ENCODE measurements at places on chromosomes 1 and 21. TPM values are rescaled to one million over a fixed set of nuclear protein-coding genes. Genes with fewer than 3 reads are reported as not detected.

Gene GSTM1
- not detected for total RNA-seq

Gene CELA2A
- 0.36 TPM for total RNA-seq

Gene CASQ2
- total RNA-seq: 0.92 TPM

Gene SLAMF9
- 0.28 TPM for total RNA-seq

Gene GUCA2B
- total RNA-seq: not detected

Gene CFHR2
- not detected for total RNA-seq

Gene TMEM240
- not detected for total RNA-seq

GRCh38 chr21:36663033-36663855, 35.7 kb upstream of the SIM2 start:
- peak; percentile 35 for ATAC-seq

- ATAC-seq: no peak
Measured at GRCh38 chr1:7379441-7379971, 391.6 kb upstream of the VAMP3 start.

DNA sequence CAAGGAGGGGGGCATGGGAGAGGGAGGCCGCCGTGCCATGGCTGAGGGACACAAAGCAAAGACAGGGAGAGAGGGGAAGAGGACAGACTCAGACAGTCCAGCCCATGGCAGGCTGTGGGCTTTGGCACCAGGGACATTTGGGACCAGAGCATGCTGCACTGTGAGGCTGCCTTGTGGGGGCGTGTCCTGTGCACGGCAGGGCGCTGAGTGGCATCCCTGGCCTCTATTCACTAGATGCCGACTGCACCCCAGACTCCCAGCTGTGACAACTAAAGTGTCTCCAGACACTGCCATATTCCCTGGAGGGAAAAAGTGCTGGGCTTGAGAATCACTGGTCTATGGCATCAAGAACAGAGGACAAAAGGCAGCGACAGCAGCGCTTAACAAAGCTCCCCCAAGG, 18.6 kb upstream of the PRDM15 start:
- no peak for ATAC-seq

DNA sequence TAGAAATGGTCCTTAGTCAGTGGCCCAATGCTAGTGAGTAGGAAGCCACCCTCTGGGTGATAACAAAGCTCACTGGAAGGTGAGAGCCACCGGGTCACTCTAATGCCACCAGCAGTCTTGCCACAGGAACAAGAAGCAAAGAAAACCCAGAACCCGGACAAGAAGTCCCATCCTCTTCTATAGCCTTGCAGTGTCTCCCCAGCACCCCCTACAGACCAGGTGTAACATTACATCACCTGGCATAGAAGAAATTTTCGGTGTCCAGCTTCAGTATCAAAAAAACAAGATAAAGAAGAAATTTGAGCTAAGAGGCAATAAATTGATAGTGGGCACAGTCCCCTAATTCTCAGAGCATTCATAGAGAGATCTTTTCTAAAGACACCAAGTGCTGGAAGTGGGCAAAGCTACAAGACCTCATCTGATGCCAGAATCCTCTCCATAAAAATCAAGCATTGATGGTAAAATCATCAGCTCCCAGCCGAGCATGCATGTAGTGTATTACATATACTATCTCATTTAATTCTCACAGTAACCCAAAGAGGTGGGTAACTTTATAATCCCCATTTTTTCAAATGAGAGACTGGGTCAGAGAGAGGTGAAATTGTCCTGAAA, 491.0 kb downstream of the MATN1 start:
- no peak for ATAC-seq

GRCh38 chr1:202694314-202694713, 15.9 kb downstream of the SYT2 start:
- ATAC-seq: no peak

DNA sequence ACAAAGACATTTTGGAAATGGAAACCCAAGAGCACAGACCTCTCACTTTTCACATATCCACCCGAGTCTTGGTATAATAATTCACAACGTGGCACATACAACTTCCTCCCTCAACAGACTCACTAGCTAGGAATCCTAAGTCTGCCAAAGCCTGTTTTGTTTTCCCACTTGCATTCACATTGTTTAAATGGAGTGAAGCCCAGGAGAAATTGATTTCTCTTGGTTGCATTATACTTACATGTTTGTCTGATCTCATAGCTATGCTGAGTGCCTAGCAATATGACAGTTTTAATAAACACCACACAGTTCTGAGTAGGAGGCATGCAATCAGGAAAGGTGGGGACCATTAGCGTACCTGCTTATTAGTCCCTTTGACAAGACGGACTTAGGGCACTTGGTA, 348.6 kb upstream of the ADGRL4 start:
- ATAC-seq: no peak

GRCh38 chr1:67869233-67869632, 36.0 kb upstream of the GNG12 start:
- ATAC-seq: no peak

DNA sequence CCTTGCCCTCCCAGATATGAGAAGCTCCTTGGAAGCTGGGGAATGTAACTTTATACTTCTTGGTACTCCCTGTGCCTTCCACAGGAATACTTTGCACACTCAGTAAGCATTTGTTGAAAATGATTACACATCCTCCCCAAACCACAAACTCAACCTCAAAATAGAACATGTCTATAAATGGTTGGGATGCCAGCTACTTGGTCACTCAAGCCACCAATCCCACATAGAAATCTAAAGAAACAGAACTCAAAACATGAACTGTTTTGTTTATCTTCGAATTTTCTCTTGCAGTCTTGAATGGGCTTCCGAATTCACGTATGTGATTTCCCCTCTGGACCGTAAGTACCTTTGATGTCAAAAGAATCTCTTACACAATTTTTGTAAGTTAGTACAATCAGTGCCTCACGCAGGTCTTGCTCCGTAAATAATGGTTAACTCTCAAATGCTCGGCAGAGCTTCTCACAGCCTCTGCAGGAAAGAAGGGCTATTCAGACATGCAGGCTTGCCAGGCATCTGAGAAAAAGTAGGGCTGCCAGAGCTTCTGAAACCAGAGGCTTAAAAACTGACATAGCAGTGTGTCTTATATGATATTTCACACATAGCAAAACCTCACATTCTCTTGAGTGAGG, 26.9 kb downstream of the SORT1 start:
- no peak for ATAC-seq

DNA sequence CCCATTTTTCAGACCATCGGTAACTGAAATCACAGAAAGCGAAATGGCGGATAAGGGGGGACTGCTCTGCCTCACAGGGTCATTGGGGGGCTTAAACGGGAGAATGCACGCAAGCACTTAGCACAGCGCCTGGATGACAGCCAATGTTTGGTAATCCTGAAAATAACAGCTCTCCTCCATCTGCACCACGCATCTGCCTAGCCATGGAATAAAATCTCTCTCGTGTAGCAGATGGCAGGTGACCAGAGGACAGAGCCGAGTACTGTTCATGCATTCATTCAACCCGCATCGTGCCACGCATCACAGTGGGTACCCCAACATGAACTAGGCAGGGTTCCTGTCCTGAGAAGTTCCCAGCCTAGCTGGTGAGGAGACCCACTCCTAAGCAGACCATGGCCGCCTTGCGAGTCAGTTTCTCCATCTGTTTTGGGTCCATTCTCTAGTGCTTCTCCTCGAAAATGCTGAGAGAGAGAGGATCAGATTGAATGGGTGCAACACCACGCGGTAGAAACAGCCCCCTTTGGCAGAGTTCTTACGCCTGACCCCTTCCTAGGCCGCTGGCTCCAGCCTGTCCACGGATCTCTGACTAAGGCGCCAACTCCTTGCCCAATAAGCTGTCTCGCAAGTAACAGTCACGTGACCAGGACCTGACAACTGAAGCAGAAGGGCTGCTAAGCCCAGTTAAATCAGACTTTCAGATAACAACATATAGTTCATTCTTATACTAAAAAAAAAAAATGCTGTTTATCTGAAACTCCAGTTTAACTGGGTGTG, 7.3 kb downstream of the SLC1A7 start:
- ATAC-seq: no peak

- ATAC-seq: no peak
Measured at GRCh38 chr1:176770066-176770465, 307.1 kb downstream of the PAPPA2 start.

DNA sequence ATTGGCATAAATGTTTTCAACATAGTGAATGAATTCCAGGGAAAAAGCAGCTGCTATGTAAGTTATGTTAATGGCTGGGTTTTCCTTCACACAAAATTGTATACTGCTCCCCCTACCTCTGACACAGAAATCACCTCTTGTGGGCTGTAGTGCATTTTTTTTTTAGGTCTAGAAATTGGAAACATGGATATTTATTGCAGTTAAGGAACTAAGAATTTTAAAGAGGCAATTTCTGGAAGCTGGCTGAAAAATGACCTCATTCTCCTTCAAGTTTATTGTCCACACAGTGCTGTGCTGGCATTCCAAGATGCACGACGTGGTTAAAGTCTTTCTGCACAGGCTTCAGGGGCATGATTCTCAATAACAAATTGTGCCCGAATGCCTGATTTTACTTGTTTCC, 1424.2 kb downstream of the MRPL39 start:
- no peak for ATAC-seq

GRCh38 chr21:42350318-42350910, 380 bp downstream of the TFF2 start:
- no peak for ATAC-seq

GRCh38 chr1:26145041-26145959, 13.6 kb upstream of the FAM110D start:
- ATAC-seq: peak; percentile 80

DNA sequence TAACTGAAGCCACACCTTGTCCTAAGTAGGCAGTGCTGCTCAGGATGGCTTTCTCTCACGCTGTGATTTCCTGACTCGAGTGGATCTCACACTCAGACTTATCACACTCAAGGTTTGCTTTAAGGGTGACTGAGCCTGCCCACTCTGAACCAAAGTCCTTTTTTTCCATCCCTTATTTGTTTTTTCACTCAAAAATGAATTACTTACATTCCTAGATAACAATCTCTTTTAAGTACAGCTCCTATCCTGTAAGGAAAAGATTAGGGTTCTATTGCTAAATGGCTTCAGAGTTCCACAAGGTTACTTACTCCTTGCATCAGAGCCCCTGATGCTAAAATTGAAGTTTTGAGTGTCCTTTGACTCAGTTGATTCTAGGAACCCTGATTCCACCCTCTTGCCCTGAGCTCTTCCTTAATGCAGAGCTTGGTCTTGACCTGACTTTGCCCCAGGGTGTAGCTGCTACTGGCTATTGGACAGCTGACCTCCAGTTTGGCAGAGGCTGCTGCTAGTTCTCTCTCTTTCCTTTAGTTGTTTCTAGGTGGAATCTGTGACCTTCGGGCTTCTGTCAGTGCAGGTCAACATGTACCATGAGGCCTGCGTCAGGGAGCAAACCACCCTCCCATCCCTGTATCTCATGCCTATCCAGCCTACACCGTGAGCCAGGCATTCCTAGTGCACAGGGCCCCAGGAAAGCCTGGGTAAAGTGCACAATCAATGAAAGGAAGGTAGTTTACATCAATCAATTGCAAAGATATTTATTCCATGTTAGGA, 80.1 kb upstream of the CD55 start:
- no peak for ATAC-seq

GRCh38 chr1:223231011-223231572, 88.0 kb upstream of the TLR5 start:
- ATAC-seq: no peak

DNA sequence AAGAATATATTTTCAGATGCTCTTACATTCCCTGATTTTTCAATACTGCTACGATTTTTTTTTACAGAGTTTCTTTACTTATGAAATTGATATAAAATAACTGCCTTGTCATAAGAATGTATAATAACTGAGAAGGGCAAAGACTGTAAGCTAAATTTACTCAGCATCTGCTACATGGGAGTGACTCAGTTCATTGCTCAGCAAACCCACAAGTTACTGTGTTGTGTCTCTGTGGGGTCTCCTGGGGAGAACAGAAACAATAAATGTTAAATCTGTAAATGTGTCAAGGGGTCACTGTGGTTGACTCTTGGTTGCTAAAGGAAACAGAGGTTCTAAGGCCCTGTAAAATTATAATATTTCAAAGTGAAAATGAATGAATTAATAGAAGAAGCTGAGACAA, 210.3 kb upstream of the CACYBP start:
- ATAC-seq: no peak

DNA sequence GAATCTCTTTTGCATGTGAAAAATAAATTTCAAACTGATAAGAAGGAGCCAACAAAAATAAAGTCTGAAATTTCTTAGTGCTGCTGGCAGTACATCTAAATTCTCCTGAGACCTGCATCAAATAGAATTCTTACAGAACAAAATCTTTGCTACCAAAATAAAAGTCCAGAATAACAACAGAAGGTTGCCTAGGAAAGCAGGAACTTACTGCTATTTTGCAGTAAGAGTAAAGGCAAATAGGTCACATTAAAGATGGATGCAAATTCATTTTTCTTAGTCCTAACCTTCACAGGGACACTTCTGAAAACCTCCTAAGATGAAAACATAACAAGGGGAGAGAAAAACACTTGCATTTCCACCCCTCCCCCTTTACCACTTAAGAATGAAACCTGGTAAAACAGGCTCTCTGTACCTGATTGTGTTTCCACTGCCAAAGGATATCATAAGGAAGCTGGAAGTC, 59.0 kb downstream of the RUSC1 start:
- no peak for ATAC-seq

- ATAC-seq: no peak
Measured at GRCh38 chr1:41235893-41236292, 6.2 kb downstream of the SCMH1 start.

All from esophagus mucosa (tissue), 1 donor.